Skeletal muscle cell (primary cell): ENCODE measurements at places on chromosomes 11 and 22.

- no peak for DNase-seq
Observed at GRCh38 chr11:127039591-127039990, 39.0 kb upstream of the KIRREL3 start.

GRCh38 chr11:76889411-76889975 is 28.8 kb downstream of the ACER3 start:
- no peak for DNase-seq

- no peak for DNase-seq
Observed at GRCh38 chr11:34104680-34105078, 750 bp upstream of the NAT10 start.

GRCh38 chr11:75524665-75525432 is 892 bp downstream of the GDPD5 start:
- no peak for DNase-seq

GRCh38 chr11:128575961-128576350 is 11.4 kb downstream of the ETS1 start:
- no peak for DNase-seq

GRCh38 chr11:610146-610801 is 5.5 kb downstream of the IRF7 start:
- no peak for DNase-seq

GRCh38 chr11:67632982-67633755 is 3.4 kb upstream of the NUDT8 start:
- no peak for DNase-seq

- no peak for DNase-seq
Observed at GRCh38 chr22:40414311-40414710, 43.9 kb downstream of the SGSM3 start.

- DNase-seq: no peak
Observed at GRCh38 chr11:3200388-3201111, 18.1 kb downstream of the MRGPRG start.

DNA sequence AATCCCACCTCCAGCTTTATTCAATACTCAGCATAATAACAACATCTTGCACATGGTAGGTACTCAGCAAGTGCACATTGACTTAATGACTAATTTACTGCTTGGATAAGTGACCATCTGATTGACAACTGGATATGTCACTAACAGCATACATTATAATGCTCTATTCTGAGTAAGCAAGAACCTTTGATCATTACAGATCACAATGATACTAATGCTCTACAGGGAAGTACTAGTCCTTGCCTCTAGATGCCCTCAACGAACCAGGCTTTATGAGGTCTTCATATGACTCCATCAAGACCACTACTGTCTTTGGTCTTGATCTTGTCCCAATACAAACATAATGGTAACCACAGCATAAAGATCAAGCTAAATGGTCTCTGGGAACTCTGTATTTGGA is 167.6 kb upstream of the MTMR2 start:
- DNase-seq: no peak
